ENCODE measurements at places on chromosomes 3 and 15.

DNA sequence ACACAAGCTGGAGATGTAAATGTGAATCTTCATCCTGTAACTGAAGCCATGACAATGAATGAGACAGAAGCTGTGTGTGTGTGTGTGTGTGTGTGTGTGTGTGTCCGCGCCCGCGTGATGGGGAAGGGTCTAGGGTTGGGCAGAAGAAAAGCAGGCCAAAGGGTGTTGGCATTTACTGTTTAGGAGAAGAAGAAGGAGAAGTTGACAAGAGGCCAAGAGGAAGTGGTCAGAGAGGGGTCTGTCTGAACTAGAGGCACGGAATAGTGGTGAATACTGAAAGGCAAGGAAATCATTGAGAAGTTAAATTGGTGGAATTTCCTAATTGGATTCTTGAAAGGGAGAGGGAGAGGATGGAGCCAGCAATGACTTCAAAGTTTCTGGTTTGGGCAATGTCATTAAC lies 5.6 kb upstream of the NCEH1 start:
- no peak for DNase-seq

GRCh38 chr3:169232863-169233262 lies 430.6 kb downstream of the MECOM start:
- no peak for DNase-seq

DNA sequence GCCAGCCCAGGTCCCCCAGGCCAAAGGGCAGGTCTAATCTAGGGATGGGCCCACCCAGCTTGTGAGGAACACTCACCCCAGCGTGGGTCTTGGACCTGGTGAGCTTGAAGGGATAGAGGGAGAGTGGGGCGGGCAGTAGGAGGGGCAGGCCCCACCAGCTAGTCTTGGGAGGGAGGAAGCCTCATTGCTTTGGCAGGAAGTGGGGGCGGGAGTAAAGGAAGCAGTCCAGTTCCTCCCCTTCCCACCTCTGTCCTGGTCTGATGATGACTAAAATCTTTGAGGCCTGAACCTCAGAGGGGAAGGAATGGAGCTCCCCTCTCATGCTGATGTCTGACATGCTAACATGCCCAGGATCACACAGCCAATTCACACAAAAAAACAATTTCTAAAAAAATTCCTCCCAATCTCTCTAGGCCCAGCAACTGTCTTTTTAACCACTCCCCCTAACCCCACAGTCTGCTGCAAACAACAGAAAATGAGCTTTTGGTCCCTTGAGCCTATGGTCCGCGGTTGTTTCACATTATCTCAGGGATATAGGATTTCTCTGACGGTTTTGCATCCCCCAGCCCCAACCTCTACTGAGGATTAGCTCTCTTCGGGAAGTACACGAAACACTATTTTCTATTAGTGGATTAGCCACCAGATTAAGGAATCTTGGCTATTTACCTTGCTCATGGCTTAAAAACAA lies 30.7 kb upstream of the DUSP7 start:
- no peak for DNase-seq

DNA sequence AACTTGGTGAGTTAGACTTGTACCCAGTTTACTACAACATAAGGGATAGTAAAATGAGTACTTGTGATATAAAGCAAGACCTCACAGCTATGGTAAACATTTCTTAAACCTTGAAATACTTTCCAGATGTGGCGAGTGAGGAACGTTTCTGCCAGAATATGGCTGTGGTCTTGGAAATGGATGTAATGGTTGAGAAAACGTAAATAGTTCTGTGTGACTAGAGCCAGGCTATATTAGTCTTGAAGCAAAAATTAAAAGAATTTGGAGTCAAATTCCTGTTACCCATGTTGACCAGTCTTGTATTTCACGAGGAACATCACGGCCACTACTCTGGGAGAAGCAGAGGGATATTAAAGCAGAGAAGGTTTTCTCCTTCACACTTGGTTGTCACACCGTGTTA lies 15.3 kb downstream of the OR4F15 start:
- DNase-seq: no peak

Measured in stimulated activated CD4-positive, alpha-beta T cell treated with anti-CD3 and anti-CD28 coated beads, Interleukin-2, amount 100 ng/mL, for 4 hours (primary cell).